ENCODE measurements at places on chromosomes 5 and 9.

GRCh38 chr5:41716382-41716781 lies 153.8 kb downstream of the OXCT1 start:
- no peak for DNase-seq

GRCh38 chr9:114844766-114845165 lies 38.9 kb upstream of the TNFSF15 start:
- DNase-seq: no peak

- no peak for DNase-seq
These were observed 31.5 kb downstream of the CSNK1G3 start for GRCh38 chr5:123543438-123543837.

DNA sequence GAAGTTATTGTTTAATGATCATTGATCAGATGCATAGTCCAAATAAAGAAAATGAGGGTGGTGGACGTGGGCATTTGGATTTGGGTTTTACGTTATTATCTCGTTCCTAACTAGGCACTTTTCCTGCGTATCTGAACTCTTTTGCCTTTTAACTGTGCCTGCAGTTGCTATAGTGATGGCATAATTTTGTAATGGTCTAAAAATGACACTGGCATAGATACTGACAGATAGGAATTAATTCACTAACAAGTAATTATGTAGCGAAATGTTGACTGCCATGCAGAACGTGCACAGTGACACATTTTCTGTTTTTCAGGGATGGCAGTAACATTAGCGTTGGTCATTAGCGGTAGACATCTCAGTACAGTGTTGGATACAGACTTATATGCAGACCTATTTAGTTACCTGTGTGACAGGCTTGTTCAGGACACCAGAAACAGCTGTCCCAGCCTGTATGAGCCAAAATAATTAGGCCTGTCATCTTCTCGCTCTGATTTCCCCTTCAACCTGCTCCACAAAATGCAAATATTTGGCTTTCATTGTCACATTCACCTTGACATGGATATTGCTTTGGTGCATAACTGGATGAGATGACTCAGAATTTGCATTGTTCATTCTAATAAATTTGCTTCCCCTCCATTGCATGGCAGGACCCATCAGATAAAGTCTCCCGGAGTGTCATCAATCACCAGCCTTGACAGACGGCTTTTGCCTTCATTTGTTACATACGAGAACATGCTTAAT lies 413.3 kb upstream of the IRX1 start:
- no peak for DNase-seq

DNA sequence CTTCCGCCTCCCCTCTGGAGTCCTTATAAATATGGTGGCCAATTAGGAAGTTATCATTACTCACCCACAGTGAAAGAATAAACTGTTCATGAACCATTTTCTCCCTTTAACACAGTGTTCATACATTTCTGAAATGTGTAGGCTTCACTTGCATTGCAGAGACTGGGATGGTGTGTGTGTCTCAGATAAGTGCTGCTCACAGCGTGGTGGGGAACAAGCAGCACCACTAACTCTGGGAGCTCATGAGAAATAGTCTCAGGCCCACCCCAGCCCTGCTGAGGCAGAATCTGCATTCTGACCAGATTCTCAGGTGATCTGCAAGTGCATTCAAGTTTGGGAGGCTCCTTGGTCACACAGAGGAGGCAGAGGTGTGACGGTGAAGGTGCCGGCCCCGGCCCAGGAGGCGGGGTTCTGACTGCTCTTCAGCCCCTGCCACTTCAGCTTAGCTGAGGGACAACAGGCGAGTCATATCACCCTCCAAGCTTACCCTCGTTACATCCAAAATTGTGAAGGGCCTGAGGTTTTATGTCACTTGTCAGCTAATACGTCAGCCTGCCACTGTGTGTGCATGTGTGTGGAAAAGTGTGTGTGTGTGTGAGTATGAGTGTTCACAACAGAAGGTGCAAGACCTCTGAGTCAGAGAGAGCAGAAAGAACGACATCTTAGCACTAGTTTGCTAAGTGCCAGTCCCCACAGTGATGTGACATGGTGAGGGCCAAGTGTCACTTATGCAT lies 34.7 kb downstream of the DAP start:
- no peak for DNase-seq

- DNase-seq: no peak
These were observed 461.3 kb downstream of the SPOCK1 start for GRCh38 chr5:137037848-137038247.

DNA sequence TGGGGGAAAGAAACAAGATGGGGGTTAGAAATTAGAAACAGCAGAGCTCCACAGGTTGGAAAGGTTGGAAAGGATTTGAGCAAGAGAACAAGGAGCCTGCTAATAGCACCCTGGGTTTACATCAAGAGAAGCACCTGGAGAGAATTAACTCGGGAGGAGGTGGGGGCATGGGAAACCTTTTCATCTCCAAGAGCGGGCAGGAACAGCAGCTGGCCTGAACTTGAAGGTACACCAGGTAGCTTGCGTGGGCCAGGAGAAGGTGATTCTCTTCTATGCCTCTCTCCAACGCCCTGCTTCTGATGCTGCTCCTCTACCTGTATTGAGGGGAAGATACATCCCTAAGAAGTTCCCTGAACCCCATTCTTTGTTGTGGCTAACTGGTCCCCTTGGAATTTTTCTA lies 37.1 kb upstream of the GLRX start:
- DNase-seq: no peak

GRCh38 chr9:114936581-114936980 lies 6.2 kb upstream of the TNFSF8 start:
- DNase-seq: no peak

- no peak for DNase-seq
These were observed 47.8 kb downstream of the WWC1 start for GRCh38 chr5:168339109-168339771.

- DNase-seq: no peak
These were observed 76.2 kb upstream of the IL6ST start for GRCh38 chr5:56070851-56071465.

All from AG08395 (cell line).